Inflammatory macrophage (primary cell): ENCODE measurements at places on chromosomes 6 and 20.

GRCh38 chr6:46983007-46983411 lies 59.1 kb downstream of the ADGRF1 start:
- DNase-seq = no peak

GRCh38 chr20:51059862-51060261 lies 37.0 kb upstream of the KCNG1 start:
- peak; percentile 2 for DNase-seq

GRCh38 chr20:32803092-32803491 lies 16.7 kb upstream of the MAPRE1 start:
- no peak for DNase-seq

DNA sequence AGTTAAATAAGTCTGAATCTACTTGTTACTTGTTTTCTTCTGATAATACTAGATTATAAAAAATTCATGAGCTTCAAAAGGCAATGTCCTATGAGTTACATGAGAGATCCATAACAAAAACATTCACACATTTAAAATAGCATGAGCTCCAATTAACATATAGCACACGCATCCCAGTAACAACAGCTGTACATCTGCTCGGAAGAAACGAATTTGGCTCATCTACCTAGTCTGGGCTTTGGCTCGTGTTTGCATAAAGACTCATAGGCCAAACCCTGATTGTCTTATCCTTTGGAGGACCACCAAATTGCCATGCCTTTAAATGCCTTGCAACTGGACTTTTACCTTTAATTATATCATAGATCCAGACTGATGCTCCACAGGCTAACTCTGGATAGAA lies 259.7 kb upstream of the CHD6 start:
- DNase-seq = no peak

DNA sequence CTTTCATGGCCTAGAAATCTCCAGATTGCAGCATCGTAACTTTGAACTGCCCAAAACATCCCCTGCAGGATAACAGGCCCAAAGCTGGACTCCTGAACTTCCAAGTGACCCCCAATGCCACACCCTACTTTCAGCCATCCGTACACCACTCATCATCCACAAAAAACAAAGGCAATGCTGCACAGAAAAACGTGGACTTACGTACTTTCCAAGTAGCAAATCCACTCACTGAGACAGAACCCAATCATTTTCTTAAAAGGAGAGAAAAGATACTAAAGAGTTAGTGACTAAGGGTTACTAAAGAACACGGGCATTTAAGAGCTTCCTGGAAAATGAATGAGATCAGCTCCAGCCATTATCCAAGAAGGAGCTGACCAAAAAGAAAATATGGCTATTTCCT lies 211.0 kb downstream of the WDR27 start:
- DNase-seq = no peak

GRCh38 chr6:138638604-138639003 lies 135.0 kb upstream of the CCDC28A start:
- no peak for DNase-seq

GRCh38 chr6:133977983-133978895 lies 25.2 kb downstream of the TBPL1 start:
- DNase-seq = no peak

GRCh38 chr6:73455865-73456629 lies 4.0 kb upstream of the CGAS start:
- peak; percentile 71 for DNase-seq

GRCh38 chr6:31122791-31123706 lies 2.8 kb upstream of the CDSN start:
- peak; percentile 15 for DNase-seq

- DNase-seq = no peak
Measured at GRCh38 chr20:25279403-25279802, 31.5 kb downstream of the PYGB start.

GRCh38 chr6:87274660-87275274 lies 47.6 kb upstream of the SMIM8 start:
- DNase-seq = no peak

DNA sequence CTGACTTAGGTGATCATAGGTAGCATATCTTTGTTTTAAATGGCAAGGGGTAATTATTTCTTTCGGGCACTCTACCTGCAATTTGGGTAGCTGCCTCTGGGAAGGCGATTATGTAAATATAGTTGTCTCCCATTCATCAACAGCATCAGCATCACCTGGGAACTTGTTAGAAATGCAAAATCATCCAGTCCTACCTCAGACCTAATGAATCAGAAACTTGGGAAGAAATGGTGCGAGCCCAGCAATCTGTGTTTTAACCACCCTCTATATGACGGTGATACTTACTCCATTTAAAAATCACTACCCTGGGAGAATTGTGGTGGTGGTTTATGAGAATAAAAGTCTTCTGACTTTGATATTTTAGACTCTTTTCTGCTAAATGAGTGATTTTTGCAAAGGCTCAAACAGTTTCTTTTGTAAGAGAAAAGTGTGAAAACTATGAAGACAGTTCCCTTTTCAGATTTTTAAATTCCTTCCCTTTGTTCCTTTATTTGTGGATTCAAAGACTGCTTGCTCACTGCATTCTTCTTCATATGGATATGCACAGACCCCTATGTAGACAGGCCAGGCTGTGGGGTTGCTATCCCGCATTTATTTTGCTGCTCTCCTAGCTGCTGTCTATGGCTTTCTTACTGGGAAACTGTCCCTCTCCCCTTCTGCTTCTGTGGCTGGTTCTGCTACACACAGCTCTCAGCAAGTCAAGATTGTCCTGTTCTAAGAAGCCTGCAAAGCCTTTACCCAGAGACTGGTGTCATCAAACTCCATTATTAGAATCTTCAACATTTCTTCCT lies 365.3 kb downstream of the RNF144B start:
- DNase-seq = no peak

DNA sequence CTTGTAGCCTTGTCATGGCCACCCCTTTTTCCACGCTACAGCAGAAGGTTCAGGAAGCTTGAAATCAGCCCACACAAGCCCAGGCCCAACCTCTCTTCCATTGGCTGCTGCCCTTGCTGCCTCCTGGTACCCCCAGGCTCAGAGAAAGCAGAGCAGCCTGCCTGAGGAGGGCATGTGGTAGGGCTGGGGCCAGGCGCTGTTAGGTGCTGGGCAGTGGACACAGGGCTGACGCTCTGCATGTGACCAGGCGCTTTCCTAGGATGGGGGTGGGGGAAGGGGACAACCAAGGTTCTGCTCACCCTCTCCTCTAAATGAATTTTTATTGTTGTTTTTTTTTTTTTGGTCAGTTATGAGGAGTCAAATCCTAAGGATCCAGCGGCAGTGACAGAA lies 36.3 kb upstream of the ID1 start:
- no peak for DNase-seq

GRCh38 chr20:60011512-60012507 lies 53.6 kb downstream of the CDH26 start:
- DNase-seq = no peak

GRCh38 chr6:53325785-53326184 lies 23.0 kb downstream of the ELOVL5 start:
- no peak for DNase-seq

- no peak for DNase-seq
Measured at GRCh38 chr6:163414946-163415619, 565 bp downstream of the QKI start.

DNA sequence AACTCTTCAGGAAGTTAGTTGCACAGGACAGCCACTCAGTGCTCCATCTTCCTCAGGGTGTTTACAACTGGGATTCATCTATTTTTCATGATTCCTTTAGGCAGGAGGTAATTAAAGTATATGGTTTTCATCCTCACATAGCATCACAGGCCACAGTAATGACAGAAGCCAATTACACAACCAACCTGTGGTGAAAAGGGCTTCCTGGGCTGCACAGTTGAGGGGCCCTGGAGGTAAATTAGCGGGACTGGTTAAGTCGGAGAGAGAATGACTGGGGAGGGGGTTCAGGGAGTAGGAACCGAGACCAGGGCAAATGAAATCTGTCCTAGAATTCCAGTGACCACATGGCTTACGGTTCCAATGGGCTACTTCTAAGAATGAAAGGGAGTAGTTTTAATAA lies 37.0 kb downstream of the BAK1 start:
- no peak for DNase-seq

DNA sequence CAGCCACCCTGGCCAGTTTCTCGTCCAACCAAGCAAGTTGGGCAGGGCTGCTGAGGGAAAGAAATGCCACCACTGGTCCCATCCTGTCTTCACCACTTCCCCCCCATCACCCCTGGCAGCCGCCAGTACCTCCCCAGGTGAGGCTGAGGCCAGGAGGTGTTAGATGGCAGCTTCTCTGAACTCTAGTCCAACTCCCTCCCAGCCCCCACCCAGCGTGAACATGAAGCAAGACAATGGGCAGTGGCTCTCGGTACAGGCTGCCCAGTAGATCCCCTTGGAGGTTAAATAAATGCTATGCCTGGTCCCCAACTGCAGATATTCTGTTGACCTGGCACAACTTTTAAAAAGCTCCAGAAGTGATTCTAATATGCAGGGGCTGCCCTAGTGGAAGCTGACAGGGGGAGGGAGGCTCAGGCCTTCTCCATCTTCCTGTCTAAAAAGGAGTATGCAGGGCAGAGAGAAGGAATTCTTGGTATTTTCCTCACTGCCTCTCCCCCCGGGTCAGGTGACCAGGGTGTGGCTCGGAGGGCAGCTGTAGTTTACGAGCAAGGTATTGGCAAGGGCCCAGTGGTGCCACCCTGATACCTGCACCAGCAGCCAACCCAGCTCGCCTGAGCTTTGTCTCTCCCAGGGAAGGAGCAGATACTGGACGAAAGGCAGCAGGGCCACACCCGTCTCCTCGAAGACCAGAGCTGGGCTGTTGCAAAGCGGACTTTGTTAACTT lies 25.7 kb downstream of the KCNK5 start:
- DNase-seq = no peak

GRCh38 chr6:39785281-39785680 lies 6.9 kb upstream of the DAAM2 start:
- DNase-seq = no peak

DNA sequence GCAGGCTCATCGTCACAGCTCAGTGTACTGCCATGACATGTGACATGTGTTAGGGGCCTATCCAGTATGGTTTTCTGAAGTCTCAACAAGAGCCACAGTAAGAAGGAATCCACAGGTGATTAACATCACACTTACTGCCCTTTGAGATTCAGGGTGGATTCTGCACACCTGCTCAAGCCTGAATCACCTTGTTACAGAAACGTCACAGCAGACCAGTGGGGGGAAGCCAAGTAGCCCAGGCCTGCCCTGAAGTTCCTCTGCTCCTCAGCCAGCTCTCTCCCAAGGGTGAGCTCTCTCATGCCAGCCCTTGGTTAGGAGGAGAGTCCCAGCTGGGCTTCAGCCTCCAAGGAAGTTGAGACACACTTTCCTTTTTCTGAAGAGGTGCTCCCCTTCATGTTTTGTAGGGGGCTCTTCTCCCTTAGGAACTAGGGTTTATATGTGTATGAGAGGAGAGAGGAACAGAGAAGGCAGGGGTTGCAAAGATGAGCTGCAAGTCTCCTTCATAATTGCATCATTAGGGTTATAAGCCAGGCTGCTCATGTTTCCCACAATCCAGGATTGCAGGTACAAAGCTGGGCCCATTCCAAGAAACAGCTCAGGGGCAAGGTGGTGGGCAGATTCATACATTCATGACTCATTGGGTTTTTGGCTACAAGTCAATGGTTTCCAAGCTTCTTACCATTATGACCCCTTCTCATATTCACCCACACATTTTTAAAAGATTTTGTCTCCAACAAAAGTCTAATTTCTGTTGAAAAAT lies 11.6 kb downstream of the GSS start:
- no peak for DNase-seq

DNA sequence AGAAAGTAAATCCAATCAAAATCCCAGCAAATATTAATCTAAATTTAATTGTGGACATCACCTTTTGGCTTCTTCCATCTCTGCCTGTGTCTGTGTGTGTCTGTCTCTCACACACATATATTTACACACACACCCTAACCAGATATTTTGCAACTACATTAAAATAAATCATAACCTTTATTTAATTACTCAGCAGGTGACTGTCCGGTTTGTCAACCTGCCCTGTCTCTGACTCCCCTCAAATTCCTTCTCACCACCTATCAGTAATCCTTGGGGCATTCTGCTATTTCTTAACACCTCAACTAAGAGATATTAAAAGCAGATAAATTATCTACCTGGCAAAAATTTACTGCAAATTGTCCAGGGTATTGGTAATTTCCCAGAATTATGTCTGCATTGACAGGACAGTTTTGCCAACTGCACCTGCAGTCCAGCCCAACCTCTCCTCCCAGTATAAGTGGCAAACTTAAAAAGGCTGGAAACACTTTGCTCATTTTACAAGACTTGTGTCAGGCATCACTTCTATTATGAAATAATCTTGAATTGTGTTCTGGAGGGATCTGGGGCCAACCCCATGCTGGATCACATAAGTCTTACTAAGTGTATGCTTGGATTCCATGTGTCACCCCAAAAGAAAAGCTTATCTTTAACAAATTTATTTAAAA lies 216.1 kb downstream of the GMDS start:
- DNase-seq = no peak

- DNase-seq = no peak
Measured at GRCh38 chr6:149440735-149441671, 40.9 kb downstream of the SUMO4 start.

- no peak for DNase-seq
Measured at GRCh38 chr6:113847447-113847846, 9.7 kb upstream of the MARCKS start.

DNA sequence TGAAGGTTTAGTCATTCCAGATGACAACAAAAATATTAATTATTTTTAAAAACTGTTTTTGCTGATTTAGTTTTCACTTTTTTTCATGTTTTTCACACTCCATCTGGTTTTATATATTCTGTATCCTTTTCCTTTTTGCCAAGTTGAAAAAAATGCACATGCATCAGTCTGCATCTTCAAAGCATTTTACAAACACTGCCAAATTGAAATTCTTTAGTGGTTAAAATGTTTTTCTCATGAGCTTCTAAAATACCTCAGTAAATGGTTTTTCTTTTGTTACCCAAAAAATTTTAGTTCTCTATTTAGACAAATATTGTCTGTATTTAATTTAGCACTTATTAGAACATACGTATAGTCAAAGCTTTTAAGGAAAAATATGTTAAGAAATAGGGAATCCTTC lies 386.9 kb upstream of the HSF2 start:
- DNase-seq = no peak

DNA sequence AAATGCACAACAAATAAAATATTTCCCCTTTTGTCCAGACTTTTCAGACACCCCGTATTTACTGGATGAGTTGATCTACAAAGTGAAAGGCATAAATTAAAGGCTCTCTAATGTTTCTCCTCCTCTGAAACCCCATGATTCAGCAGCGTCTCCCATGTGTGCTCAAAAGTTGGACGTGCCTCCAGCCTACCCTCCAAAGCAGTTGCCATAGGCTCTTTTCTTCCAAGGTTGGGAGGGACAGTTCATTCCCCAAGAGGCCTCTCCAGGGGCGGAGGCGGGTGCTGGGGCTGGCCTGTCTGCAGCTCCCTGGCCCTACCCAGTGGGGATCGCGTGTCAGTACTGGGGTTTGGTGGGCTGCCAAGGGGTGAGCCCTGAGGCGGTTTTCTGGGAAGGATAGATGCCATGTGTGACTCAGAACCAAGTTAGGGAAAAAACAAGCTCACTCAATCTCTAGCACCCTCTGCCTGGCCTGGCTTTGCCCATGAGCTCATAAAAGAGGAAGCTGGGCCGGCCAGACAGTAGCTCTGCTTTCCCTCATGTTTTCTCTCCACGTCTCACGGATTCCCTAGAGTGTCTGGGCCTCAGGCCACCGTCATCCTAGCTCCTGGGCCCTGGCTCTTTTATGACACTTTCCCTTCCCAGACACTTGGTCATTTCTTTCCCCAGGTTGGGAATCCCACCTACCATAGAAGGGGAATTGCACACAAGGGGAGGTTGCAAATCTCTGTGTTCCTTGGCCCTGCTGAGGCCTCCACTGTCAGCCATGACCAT lies 8.0 kb upstream of the IER3 start:
- peak; percentile 81 for DNase-seq
